ENCODE measurements at places on chromosomes 4 and X.

DNA sequence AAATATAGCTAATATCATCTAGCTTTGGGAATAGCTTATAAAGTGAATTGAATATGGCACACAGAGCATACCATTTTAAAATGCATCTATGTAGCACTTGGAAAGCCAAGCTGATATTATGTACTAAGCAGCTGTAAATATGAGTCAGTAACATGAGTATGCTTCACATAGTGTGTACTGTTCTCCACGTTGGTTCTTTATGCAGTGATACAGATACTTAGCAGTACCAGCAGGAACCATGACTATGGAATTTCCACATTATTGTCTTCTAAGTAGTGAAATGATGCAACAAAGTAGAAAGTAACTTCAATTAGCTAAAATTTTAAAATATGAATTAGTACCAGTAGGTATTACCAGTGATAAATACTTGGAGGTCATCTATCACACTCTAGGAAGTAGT lies 320.1 kb downstream of the BMPR1B start:
- DNase-seq: no peak

- no peak for DNase-seq
Measured at GRCh38 chr4:138915756-138916155, 99.8 kb upstream of the NOCT start.

GRCh38 chr4:123343400-123344041 lies 53.1 kb upstream of the SPRY1 start:
- no peak for DNase-seq

GRCh38 chr4:38368613-38369012 lies 295.4 kb upstream of the KLF3 start:
- no peak for DNase-seq

- no peak for DNase-seq
Measured at GRCh38 chrX:145716226-145716625, 101.4 kb upstream of the SLITRK2 start.

DNA sequence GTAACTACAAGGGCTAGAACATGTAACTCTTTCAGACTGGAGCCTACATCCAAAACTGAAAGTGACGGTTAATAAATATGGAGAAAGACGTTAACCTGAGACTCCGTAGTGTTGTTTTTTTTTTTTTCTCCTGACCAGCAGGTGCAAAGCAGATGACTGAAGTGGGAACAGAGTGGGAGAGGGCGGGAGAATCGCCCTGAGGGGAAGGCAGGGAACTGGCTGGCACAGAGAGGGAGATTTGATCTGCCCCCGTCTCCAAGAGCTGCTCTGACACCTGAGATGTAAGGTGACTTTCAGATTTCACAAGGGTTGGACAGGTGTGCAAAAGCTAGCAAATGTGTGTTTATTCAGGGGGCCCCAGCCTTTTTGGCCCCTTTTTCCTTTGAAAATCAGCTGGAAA lies 180.2 kb downstream of the PALLD start:
- peak; percentile 74 for DNase-seq

DNA sequence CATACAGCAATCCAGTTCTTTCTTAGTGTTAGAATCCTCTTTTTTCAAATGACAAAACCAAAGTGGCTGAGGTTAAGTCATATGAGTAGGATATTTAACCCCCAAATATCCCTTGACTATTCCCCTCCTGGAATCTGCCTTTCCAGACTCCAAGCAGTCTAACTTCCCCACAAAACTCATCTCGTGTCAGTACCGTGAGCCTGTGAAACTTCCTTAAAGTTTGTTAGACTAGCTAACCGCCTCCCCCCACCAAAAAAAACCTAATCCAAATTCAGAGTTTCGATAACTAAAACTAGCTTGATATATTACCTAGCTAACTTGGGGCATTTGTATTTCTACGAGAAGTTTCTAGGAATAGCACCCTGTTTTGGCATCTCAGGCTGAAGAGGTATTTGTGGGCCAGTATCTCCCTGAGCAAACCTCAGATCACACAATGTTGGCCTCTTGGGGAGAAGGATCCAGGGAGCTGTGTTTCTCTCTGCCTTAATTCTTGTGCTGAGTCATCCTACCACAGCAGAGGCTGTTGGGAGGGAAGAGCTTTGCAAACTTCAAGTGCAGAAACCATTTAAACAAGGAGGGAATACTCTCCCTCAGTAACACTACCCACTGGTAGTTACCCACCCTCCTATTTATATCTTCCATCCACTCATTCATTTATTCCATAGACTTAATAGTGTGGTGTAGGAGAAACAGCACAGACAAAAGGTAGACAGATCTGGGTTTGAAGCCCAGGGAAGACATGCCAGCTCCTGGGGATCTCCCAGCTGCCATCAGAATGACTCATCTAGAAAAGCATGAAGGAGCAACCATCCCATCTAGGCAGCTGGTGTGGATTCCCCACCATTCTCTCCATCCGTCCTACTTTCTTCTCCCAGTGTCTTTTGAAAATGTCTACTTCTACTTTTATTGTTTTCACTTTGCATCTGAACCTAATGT lies 39.3 kb upstream of the TXK start:
- no peak for DNase-seq

DNA sequence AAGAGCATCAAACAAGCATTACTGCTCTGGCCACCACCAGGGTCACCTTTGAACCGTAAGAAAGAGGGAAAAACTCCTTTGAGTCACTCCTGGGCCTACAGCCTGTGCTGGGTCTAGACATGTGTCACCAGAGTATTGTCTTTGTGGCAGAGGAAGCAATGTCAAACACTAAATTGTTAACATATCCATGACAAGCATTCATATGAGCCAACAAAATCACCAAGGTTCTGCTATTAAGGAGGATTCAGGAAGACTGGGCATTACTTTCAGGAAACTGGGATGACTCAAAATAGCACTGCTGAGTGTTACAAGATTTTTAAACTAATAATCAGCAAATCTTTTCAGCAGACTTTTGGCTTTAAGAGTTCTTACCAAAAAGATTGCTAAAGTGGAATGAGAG lies 28.1 kb downstream of the LGI2 start:
- DNase-seq: no peak

DNA sequence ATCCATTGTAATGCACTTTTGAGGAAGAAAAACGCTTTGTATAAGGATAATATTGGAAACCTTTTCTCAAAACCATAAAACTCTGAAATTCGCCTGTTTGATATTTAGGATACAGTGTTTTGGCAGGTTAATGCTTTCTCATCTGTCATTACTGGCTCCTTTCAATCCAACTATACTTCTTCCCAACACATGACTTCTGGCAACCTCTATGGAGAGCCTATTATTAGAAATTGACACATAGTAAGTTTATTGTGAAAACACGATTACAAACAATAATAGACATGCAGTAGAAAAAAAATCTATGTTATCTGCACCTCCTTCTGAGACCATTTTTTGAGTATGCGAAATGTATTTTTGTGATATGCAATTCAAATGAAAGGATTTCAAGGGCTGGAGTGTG lies 4.6 kb upstream of the KLHL34 start:
- no peak for DNase-seq

DNA sequence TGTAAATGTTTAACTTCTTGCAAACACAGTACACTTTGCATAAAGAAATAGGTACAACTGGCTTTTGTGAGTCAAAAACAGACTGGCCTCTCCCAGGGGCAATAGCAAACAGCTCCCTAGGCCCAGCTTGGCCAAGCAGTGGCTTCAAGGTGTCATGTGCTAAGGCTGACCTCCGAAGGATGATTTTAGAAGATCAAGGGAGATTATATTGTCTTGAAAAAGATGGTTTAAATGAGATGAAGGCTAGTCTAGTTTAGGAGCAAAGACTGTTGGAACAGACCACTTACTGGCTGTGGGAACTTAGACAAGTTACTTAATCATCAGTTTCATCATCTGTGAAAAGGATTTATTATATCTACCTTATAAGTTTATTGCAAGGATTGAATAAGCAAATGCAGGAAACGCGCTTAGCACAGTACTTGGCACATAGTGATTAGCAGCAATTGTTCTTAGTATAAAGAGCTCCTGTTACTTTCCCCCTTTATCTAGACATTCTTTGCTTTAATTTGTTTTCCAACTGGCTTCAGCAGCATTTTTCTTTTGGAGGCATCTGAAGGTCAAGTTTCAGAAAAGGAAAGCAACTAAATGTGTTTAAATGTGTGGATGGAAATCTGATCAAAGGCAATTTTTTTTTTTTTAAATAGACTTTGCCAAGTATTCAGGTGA lies 17.2 kb downstream of the ANXA3 start:
- no peak for DNase-seq

- no peak for DNase-seq
Measured at GRCh38 chr4:53349091-53349491, 16.8 kb downstream of the SCFD2 start.

DNA sequence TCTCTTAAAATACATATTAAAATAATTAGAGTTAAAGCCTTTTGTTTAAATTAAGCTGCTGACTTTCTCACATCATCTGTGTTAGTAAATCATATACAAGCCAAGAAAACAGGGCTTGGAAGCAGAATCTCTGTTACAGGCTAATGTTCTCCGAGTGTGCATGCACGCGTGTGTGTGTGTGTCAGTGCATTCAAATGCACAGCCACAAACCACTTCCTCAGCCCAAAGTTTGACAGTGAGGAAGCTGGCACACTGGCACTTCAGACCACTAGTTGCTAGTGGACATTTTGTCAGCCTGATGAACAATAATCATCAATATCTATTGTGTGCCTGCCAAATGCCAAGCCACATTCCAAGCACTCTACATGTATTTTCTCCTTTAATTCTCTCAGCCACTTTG lies 5.6 kb downstream of the MAOB start:
- DNase-seq: no peak

DNA sequence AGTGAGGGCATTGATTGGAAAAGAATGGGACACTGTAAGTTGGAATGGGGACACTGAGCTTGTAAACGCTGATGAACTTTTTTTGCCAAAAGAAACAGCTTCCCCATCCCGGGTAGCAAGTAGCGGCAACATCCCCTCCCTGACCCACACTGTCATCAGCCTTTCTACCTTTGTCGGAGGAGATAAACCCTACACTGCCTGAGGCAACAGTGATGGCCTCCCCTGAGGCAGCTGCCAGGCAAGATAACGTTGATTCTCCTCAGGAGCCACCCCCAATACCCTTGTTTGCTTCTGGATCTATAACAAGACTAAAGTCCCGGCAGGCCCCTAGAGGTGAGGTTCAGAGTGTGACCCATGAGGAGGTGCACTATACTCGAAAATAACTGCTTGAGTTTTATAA lies 10.3 kb upstream of the RAB33B start:
- DNase-seq: no peak
